AG04450 (cell line): ENCODE measurements at places on chromosomes 16 and 17. TPM values are rescaled to one million over a fixed set of nuclear protein-coding genes. Genes with fewer than 3 reads are reported as not detected.
A peak's percentile ranks its signal among the peaks of the same experiment; 100 is the strongest.

SLC38A8 gene
- polyA plus RNA-seq = not detected in 2 replicates

DNA sequence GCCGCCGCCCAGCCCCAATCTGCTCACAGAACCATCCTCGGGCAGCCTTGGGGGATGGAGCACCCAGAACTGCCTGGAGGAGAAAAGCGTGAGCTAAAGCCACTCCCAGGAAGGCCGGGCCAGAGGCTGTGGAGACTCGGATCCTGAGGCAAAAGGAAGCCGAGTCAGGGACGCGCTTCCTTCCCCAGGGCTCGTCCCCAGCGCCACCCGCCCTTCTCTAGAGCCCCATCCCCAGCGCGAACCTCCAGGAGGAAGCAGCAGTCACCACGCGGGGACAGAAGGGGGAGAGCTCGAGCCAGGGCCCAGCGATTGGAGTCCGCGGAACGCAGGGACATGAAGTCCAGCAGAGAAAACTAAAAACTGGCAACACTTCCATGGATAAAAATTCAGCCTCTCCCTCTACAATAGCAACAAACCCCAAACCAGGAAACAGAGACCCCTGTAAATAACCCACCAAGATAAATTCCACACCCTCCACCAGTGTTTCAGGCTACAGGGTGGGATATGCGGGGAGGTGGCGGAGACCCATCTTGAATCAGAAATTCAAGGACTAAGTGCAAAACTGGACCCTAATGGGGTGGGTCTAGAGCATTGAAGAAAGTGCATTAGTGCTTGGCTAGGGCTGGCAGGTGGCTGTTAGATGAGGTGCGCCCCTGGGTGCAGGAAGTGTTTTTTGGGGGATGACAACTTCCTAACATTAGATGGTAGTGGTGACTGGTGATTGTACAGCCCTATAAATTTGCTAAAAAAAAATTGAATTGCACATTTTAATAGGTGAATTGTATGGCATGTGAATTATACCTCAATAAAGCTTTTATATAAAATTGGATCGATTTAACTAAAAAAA, 116.1 kb upstream of the METRNL start:
- DNase-seq = peak; percentile 32

GID4 gene
- polyA plus RNA-seq = 6.9 and 7.6 TPM in 2 replicates

GRCh38 chr17:69344939-69345338, 18.0 kb upstream of the ABCA5 start:
- no peak for DNase-seq

- DNase-seq = no peak
Measured at GRCh38 chr16:4247460-4247784, 5.5 kb upstream of the SRL start.

GRCh38 chr16:83404261-83404660, 403.5 kb upstream of the HSBP1 start:
- no peak for DNase-seq

WNT3 gene
- polyA plus RNA-seq = 1.1 and 1.4 TPM in 2 replicates

TIGD7 gene
- 4.4 and 5.3 TPM in 2 replicates for polyA plus RNA-seq

PPP4C gene
- 112 and 140 TPM in 2 replicates for polyA plus RNA-seq

GRCh38 chr17:74061758-74062157, 141.7 kb upstream of the RPL38 start:
- DNase-seq = no peak

GRCh38 chr17:82781894-82782274, 30.0 kb downstream of the TBCD start:
- DNase-seq = peak; percentile 50

DNA sequence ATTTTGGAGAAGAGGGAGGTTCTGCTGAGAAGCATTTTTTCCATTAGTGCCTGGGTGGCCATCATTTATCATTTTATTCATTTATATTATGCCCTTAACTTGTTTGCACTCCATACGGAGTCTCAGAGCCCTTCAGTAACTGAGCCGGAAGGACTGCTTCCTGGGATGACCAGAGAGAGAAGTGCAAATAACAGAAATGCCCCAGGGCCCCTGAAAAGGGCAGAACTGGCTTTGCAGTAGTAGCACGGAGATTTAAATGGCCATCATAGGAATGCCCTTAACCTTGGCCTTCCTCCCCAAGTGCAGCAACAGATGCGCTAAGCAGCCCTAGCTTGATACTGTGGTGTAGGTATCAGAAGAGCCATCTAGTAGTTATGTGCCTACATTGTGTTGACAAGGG, 58.5 kb downstream of the NUP93 start:
- no peak for DNase-seq

GRCh38 chr17:4582101-4582501, 2.2 kb upstream of the SMTNL2 start:
- no peak for DNase-seq

KAT8 gene
- polyA plus RNA-seq = 23.0 and 24.7 TPM in 2 replicates

DNA sequence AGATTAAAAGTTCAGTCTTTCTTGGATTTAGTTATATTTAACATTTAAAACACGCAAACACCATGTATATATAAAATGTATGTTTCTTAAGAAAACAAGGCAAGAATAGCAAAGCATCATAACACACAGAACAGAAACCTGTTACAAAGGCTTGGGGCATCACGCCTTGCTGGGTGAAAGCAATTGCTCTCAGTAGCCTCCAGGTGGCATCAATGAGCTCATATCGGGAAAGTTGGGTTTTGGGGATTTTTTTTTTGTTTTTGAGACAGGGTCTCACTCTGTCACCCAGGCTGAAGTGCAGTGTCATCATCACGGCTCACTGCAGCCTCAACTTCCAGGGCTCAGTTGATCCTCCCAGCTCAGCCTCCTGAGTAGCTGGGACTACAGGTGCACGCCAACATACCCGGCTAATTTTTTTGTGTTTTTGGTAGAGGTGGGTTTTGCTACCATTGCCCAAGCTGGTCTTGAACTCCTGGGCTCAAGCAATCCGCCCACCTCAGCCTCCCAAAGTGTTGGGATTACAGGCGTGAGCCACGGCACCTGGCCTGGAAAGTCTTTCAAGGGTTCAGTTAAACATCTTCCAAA, 56.9 kb downstream of the CYB5D2 start:
- no peak for DNase-seq

DNA sequence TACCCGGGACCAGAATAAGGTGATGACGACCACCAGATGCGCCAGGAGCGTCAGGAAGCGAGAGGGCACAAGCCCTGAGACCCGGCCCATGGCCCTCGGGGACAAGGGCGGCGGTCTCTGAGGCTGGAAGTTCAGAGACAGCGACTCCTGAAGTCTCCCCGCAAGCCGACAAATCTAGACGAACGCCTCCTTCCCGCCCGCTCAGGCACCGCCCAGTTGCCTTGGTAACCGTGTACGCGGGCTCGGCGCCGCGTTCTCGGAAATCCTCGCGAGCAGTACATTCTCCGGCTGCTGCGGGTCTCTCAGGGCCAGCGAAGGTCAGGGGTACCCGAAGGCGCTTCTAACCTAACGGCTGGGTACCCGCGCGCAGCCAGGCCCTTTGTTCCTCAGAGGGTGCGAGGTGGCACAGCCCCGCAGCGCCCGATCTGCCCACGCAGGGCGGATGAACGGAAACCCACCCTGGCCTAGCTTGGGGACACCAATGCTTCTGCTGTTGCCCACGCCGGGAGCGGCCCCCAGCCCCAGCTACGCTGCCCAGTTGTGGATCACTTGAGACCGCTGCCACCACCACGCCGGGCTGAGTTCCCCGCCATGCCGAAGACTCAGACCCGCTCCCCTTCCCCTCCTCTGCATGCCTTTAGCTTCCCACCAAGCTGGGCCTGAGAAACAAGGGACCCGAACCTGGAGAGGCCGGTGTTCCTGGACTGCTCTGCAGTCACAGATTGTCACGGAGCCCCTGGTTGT, at the start of gene TMEM107:
Gene TMEM107 (minus strand): TSS at position 184 of the 744 bp plus-strand sequence. CDS start 94 bp downstream, at position 90.
- no peak for DNase-seq

GRCh38 chr16:55834049-55834448, 1.2 kb upstream of the CES1 start:
- no peak for DNase-seq

- peak; percentile 68 for DNase-seq
Measured at GRCh38 chr17:76103274-76104139, at the start of gene EXOC7. Gene EXOC7 (minus strand): TSS chr17:76103787. CDS start chr17:76103692, 95 bp downstream.

GRCh38 chr17:69111794-69112193, 29.9 kb downstream of the ABCA6 start:
- DNase-seq = no peak

CCDC200 gene
- not detected in 2 replicates for polyA plus RNA-seq

- no peak for DNase-seq
Measured at GRCh38 chr17:59488805-59489204, 76.6 kb upstream of the DHX40 start.
